ENCODE measurements at places on chromosomes 5 and 9. TPM values are rescaled to one million over a fixed set of nuclear protein-coding genes. Genes with fewer than 3 reads are reported as not detected.

PAEP gene
- total RNA-seq, result not detected

DNA sequence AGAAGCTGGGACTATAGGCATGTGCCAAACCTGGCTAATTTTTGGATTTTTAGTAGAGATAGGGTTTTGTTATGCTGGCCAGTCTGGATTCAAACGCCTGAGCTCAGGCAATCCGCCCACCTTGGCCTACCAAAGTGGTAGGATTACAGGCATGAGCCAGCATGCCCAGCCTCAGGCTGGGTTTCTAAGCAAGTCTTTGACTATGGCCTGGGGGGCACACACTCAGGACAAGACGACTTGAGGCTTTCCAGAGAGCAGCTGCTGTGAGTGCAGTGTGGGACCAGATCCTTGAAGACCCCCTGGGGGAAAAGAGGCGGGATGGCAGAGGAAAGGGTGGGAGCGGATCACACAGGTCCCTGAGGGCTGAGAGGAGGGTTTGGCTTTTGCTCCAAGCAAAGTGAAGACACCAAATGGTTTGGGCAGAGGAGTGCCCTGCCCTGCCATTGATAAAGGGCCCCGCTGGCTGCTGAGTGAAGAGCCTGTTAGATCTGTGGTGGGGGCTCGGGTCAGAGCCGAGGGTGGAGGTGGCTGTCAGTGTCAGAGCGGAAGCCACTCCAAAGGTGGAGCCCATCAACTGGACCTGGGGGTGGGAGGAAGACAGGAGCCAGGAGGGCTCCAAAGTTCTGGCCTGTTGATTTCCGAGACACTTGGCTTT, 46.8 kb upstream of the FUBP3 start:
- no peak for DNase-seq

GRCh38 chr5:114988096-114988495, 181.6 kb downstream of the TRIM36 start:
- DNase-seq, result no peak

DNA sequence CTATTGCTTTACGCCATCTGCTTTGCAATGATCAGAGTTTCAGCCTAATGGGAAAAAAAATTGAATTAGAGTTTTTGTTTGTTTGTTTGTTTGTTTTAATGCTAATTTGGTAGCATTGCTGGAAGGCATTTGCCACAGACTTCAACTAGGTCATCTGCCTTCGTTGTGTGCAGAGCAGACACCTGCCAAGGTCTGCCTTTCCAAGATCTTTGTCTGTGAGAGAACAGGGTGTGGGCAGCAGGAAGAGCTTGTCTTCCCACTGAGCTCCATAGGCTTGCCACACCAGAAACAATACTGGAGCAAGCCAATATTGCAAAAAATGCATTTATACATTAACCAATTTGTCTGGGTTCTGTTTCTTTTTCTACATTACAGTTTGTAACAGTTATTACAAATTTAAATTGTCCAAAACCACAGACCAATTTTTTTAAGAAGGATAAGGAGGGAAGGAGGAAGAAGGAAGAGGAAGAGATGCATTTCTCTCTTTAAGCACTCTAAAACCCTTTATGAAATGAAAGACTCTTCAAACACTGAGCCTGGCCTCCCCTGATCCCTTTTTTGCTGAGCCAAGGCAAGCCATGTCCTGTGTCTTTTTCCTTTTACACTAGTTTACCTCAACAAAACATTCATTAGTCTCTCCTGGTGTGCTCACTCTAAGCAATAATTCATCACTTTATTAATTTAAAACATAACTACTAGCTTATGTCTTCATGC, 210.5 kb downstream of the SNX18 start:
- DNase-seq, result no peak

DNA sequence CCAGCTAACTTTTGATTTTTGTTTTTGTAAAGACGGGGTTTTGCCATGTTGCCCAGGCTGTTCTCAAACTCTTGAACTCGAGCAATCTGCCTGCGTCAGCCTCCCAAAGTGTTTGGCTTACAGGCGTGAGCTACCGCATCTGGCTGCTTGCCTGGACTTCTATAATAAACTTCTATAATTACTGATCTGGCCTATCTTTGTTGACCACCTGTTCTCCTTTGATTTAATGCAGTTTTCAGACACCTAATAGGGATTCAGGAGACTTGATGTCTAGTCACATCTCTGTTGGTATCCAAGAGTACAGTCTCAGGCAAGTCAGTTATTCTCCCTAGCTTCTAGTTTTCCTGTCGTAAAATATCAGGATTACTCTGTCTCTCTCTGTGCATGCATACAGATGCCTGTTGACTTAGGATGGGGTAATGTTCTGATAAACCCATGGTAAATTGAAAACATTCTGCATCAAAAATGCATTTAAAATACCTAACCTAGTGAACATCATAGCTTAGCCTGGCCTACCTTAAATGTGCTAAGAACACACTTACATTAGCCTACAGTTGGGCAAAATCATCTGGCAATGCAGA, 51.5 kb upstream of the NR3C1 start:
- no peak for DNase-seq
